Stimulated activated CD8-positive, alpha-beta memory T cell treated with anti-CD3 and anti-CD28 coated beads, Interleukin-12 subunit alpha, Interleukin-12 subunit beta, amount 100 ng/mL, for 4 hours (primary cell): ENCODE measurements at places on chromosomes 11 and 22.

GRCh38 chr22:44357296-44357965 lies 44.7 kb upstream of the SHISAL1 start:
- DNase-seq: no peak

DNA sequence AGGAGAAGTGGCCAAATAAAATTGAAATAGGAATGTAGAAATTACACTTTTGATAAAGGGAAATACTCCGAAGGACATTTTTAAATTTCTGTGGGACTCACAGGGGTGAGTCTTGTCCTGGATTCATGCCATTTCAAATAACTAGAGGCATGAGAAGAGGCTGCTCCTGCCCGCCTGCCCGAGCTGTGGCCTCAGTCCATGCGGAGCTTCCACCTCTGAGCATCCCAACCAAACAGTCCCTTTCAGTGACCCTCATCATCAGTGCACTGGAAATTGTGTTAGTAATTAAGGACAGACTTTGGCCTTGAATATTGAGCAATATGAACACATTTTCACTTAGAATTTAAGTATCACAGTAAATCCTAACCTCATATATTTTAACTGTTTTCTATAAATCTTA lies 25.6 kb downstream of the GRIA4 start:
- DNase-seq: no peak

GRCh38 chr22:42214633-42215415 lies 55.6 kb downstream of the TCF20 start:
- DNase-seq: no peak

DNA sequence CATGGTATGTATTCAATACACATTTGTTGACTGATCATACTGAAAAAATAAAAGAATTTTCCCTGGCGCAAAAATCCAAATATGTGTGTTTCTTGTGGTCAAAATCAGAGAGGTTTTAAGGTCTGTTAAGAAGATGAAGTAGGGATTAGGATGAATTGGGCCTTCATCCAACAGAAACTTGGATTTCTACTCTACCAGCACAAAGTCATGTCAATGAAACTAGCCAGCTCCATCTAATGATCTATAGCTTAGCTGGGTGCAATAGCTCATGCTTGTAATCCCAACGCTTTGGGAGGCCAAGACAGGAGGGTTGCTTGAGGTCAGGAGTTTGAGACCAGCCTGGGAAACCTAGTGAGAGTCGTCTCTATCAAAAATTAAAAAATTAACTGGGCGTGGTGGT lies 65.5 kb downstream of the USP35 start:
- DNase-seq: no peak

DNA sequence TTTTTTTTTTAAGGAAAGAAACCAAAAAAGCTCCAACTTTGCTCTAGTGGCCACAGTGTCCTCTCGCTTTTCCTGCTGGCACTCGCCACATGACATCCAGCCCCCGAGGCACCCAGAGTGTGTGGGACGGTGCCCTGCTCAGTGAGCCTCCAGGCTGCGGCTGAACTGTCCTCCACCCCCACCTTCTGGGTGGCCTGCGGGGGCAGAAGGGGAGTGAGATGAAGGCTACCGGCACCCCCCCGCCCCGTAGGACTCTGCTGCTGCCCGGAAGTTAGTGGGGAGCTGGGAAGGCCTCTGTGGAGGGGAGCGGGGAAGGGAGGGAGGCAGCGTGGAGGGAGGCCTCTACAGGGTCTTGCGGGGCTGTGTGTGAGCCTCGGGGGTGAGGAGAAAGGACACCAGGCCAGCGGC lies 264.4 kb downstream of the CTTN start:
- DNase-seq: no peak

- DNase-seq: no peak
Observed at GRCh38 chr11:62186195-62186594, 3.8 kb upstream of the SCGB1D1 start.

- no peak for DNase-seq
Observed at GRCh38 chr22:41479671-41480396, 10.9 kb downstream of the ACO2 start.

- DNase-seq: no peak
Observed at GRCh38 chr22:49514641-49515040, 313.0 kb downstream of the BRD1 start.

GRCh38 chr11:15118431-15118830 lies 3.7 kb downstream of the INSC start:
- no peak for DNase-seq

DNA sequence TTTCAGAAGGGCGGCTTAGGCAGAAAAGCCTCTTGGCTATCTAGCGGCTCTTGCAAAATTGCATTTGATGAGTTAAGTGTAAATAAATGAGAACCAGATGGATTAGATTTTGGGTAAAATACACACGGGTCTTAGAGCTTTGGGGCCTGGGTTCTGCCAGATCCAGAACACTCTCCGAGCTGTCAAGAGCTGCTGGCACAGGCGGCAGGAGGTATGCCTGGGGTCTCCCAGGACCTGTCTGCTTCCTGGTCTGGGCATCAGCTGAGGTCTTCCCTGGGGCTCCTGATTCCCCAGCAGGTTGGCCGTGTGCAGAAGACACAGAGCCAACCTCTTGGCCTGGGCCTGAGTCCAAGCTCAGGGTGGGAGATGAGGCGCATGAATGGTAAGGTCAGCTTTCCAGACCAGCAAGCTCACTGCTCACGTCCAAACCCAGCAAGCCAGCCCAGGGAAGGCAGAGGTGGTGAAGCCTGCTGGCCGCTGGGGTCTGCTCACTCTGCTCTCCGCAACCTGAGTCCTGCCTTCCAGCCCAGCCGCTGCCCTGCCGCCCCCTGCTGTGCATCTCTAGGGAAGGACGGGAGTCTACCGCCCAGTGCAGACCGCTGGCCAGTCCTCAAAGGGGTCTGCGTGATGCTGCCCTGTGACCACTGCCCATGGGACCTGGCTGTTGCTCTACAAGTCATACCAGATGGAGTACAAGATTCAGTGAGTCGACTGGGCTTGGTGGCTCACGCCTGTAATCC lies 44.9 kb downstream of the SCUBE1 start:
- DNase-seq: no peak
